A172 (cell line): ENCODE measurements at places on chromosomes 7 and 10. TPM values are rescaled to one million over a fixed set of nuclear protein-coding genes. Genes with fewer than 3 reads are reported as not detected.
A peak's percentile ranks its signal among the peaks of the same experiment; 100 is the strongest.

LRRC18 gene
- total RNA-seq, result not detected in 2 replicates

CYP2C9 gene
- not detected in 2 replicates for total RNA-seq

CRYGN gene
- total RNA-seq, result 1.2 TPM in 1 of 2 replicates, not detected in the other

ZNF467 gene
- not detected in 2 replicates for total RNA-seq

MYO1G gene
- total RNA-seq, result 0.76 and 1.6 TPM in 2 replicates

DNA sequence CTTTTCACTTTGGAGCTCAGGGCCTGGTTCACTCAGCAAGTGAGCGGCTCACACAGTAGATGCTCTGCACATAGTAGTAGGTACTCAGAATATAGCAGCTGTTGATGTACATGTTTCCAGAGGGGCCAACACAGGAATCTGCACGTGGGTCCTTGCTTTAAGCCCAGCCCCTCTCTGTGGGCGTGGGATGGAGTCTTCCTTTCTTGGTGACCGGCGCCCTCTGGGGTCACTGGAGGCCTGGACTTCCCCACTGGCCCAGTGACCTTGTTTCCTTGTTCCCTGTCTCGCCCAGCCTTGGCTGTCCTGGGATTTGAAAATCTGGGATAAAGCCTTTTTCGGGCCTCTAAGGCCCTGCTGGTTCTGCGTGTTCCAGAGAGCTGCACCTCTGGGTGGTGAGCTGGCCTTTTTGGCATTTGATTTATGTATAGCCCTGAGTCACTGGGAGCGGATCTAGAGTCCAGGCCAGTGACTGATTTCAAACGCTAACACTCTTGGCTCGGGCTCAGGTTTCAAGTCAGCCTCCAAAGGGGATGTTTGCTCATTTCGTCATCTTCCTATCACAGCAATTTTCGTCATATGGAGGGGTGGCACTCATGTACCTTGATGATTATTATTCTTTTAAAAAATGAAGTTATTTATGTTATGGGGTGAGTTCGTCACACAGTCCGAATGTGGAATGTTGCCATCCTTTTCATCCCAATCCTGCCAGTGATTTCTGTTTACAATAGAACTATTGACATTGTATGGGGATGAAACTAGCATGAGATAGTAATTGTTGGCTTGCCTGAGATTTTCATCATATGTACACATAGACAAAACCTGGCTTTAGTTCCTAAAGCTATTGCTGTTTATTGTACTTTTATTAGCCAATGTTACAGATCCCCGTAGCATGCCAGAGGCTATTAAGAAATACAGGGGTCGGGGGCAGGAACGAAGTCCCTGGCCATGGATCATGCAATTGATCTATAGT is 65.5 kb downstream of the CUX1 start:
- DNase-seq, result peak; percentile 100

GRCh38 chr7:151408839-151409666 is 785 bp downstream of the WDR86 start:
- DNase-seq, result no peak

- no peak for DNase-seq
These were observed 26.5 kb upstream of the SAMD8 start for GRCh38 chr10:75084834-75085384.

DNA sequence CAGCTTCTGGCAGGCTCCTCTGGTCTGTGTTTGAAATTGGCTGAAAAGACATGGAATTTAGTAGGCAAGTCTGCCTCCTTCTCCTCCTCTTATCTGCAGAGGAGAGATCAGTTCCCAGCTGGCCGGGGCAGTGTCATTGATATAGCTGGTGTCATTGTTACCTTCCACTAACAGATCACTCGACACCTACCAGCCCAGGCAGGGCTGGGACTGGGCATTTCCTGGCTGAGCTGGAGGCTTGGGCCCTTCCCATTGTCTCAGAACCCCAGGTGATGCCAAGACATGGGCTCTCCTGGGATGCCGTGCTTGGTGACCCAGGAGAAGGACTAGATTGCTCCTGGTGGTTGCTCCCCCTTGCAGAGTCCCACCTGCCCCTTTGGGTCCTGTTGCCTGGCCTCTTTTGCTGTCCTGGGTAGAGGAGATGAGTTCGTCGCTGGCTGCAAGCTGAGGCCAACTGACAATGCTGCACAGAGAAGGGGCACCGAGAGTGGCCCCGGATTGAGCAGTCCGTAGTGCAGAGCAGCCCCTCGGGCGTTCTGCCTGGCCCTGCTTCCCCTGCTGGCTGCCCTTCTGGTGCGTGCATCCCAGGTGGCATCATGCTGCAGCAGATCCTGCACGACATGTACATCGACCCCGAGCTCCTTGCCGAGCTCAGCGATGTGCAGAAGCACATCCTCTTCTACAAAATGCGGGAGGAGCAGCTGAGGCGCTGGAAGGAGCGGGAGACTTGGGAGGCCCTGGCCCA is at the start of gene SH2D4B:
TSS of gene SH2D4B (plus strand) at position 167 of the 745 bp plus-strand sequence. CDS start at position 597, 430 bp downstream.
- no peak for DNase-seq

- no peak for DNase-seq
These were observed at the start of gene NRCAM for GRCh38 chr7:108455998-108456677. TSS of gene NRCAM (minus strand) at chr7:108456436. CDS start at chr7:108240064, 216,372 bp downstream.

- no peak for DNase-seq
These were observed 13.7 kb upstream of the ATE1 start for GRCh38 chr10:121941532-121941931.
